ENCODE measurements at places on chromosomes 12 and 14.

DNA sequence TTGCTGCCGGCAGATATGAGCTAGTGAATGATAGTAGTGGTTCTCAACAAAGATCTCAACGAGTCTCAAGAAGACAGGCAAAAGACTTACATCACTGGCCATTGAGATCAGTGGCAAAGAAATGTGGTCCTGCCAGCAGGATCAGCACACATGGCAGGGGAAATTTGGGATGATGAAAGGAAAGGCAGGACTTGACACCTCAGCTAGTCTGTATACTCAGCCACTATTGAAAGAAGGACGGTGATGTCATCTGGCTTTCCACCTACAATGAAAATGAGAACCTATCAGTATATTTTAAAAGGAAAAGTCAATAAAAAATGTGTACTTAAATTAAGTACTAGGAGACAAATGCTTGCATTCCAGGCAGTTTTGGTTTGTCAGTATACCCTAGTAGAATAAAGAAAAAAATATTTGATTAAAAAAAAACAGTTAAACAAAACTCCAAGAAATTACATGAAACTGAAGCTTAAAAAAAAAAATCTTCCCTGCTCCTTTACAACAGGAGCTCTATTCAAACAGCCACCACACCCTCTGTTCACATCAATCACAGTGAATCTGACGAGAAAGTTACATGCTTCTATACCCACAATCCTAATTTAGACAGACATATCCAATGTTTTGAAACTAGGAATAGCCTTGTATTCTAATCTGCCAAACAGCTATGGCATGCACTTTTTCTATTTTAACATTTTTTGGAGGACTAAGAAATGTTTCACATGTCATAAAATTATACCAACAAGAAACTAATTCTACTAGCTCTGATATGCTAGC lies 34.9 kb downstream of the RAD9B start:
- H3K4me1 ChIP-seq, result peaks cover 55% of the 10 kb centered on the region
- H3K4me3 ChIP-seq, result no peak overlapping the region
- DNase-seq, result no peak
- H3K36me3 ChIP-seq, result peaks cover 36% of the 10 kb centered on the region
- H3K27ac ChIP-seq, result peak overlapping the region; percentile 13

DNA sequence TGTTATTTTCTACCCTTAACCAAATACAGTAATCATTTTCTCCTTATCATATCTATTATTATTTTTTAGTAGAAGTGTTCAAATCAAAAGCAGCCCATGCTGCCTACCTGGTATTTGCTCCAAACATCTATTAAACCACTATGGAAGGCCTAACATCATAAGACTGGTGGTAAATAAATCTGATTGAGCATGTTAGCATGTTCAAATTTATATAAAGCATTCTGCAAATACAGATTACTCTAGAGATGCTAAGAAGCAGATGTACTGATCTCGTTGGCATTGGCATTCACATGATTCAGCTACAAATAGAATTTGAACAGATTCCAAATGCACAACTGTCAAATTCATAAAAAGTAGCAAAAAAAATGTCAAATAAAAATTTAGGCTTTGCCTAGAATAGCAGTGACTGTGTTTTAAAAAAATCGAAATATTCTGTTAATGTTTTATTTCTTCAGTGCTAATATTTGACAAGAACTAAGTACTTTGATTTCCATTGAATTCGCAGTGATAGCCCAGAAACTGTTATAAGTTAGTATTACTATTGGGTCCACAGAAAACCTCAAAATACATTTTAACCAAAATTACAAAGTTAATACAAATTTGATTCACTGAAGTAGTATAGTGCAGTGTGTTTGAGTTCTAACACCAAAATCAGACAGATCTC lies 9.4 kb upstream of the OSBPL8 start:
- H3K27me3 ChIP-seq, result no peaks in the 10 kb centered on the region
- H3K27ac ChIP-seq, result no peak overlapping the region
- no peak overlapping the region for H3K4me3 ChIP-seq
- DNase-seq, result no peak
- H3K4me1 ChIP-seq, result no peaks in the 10 kb centered on the region
- H3K36me3 ChIP-seq, result no peaks in the 10 kb centered on the region

DNA sequence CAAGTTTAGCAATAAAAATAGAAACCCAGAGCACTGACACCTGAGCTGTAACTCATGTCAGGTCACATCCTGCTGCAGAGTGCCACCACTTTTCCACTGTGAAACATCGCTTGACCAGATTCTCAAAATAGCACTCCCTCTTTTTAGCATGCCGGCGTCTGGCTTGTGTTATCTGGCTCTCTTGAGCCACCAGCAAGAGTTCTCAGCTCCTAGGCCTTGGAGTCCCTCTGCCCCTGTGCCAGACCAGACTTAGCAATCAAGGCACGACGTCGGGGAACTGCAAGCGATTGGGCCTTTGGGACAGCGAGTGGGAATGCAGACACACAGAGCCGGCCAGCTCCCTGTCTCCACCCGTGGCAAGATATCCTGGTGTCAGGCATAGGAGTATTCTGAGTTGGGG lies 52.5 kb downstream of the SPIC start:
- H3K27me3 ChIP-seq, result no peaks in the 10 kb centered on the region
- H3K4me3 ChIP-seq, result no peak overlapping the region
- H3K36me3 ChIP-seq, result no peaks in the 10 kb centered on the region

DNA sequence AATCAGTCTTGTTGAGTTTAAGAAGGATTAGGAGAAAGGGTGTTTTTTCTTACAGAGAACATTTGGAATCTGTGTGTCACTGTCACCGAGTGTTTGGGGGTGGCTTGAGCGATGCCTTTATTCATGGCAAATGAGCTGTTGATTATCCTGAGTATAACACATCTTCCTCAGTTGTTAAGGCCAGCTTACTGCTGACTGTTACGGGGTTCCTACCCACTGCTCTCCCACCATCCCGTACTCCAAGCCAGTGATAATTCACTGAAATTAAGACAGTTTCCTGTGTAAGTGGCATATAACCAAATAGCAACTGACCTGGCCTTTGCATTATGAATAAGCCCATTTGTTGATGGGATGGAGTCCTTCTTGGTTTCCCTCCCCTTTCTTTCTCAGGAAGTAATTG lies 9.5 kb downstream of the ESRRB start:
- H3K4me3 ChIP-seq, result no peak overlapping the region
- H3K36me3 ChIP-seq, result no peaks in the 10 kb centered on the region
- no peak overlapping the region for H3K27ac ChIP-seq
- no peaks in the 10 kb centered on the region for H3K4me1 ChIP-seq
- DNase-seq, result no peak
